ENCODE measurements at places on chromosomes 11 and 22.

DNA sequence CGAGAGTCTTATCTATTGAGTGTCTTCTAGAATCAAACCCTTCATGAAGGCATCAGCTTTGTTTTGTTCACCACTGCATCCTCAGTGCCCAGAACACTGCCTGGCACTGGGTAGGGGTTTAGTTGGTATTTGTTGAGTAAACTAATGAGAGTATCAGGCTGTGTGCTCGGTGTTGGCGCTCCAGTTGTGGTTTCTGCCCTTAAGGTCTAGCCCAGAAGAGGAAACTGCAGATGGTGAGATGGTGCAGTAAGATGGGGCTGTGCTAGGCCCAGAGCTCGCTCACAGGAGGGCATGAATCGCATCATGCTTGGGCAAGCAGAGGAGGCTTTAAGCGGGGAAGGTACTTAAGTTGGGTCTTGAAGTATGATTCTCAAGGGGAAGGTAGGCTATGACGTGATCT, 97.2 kb downstream of the FBXO7 start:
- DNase-seq, result no peak

- peak; percentile 38 for DNase-seq
Measured at GRCh38 chr22:20131859-20132685, 468 bp downstream of the ZDHHC8 start.

GRCh38 chr11:12149672-12150225, 39.4 kb downstream of the MICAL2 start:
- DNase-seq, result no peak

- DNase-seq, result no peak
Measured at GRCh38 chr11:5242208-5242607, 7.4 kb downstream of the HBG1 start.

DNA sequence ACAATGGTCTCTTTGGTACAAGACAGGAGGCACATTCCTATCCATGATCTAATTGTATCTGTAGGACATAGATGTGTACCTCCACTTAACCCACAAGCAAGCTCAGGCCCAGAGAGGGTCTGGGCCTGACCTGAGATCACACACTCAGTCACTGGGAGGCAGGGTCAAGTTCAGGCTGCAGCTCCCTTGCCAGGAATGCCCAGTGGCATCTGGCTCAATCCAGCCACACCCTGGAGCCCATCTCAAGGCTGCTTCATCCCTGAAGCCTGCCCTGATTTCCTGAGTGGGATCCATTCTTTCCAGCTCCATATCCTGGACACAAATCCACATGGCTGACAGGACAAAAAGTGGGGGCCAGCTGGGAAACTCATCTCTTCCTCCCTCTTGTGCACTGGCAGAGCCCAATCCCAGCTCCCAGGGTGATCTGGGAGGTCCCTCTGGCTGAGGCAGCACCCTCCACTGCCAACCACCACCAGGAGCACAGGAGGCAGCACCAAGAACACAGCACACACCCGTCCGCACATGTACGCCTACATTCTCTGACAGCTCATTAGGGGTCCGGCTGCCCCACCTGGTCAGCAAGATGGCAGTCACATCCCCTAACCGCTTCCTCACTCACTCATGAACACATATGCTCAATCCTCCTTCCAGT, 39.2 kb upstream of the KLHL35 start:
- DNase-seq, result no peak

DNA sequence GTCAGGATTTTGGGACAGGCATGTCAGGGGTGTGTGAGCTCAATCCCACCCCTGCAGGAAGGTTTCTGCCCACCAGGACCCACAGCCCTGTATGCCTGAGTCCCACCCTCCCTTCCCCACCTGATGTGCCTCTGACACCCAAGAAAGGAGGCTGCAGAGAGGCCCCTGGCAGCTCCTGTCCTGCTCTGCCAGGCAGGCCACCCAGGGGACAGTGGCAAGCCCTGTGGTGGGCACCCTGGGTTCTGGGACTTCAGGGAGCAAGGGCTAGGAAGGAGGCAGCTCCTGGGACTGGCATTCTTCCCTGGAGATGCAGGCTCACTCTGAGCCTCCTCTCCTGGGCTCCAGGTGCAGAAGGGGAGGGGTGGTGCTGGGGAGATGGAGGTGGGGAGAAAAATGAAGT, 234.5 kb upstream of the B3GAT1 start:
- DNase-seq, result no peak

DNA sequence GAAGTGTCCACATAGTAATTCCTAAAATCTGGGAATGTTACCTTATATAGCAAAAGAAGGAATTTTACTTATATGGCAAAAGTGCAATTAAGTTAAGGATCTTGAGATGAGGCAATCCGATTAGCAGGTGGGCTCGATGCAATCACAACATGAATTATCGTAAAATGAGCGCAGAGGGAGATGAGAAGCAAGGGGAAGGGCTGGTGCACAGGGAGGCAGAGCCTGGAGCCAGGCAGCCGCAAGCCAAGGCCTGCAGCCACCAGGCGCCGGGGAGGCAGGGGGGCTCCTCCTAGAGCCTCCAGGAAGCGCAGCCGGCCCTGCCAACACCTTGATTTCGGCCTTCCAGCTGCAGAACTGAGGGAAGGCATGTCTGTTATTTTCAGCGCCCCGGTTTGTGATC, 85.7 kb downstream of the CELSR1 start:
- DNase-seq, result no peak

DNA sequence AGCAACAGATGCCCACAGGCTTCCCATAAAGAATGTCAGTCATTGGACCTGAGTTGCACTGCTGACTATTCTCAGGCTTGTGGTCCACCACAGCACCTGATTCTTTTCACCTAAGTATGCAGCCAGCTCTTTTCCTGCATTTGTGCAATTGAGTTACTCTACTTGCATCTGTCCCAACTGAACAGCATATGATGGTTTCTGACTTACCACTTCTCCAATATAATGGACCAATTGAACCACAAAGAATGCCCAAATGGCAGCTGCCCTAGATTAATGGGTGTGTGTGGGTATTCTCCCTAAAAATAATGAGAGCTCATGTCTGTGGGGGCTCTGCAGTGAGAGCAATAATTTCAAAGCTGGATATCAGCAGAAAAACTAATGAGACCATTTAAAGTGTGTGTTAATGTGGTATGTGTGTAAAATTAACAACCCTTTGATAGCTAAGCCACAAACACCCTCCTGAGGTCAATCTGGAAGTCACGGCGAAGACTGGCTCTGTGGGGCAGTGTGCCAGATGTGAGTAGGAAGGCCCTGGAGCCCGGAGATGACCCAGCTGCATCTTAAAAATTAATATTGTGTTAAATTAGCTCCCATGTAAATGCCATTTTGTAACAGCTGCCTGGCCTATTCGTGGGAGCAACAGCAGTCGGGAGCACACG, 43.8 kb downstream of the SC5D start:
- no peak for DNase-seq

GRCh38 chr11:27100534-27100933, 59.9 kb downstream of the BBOX1 start:
- DNase-seq, result no peak

DNA sequence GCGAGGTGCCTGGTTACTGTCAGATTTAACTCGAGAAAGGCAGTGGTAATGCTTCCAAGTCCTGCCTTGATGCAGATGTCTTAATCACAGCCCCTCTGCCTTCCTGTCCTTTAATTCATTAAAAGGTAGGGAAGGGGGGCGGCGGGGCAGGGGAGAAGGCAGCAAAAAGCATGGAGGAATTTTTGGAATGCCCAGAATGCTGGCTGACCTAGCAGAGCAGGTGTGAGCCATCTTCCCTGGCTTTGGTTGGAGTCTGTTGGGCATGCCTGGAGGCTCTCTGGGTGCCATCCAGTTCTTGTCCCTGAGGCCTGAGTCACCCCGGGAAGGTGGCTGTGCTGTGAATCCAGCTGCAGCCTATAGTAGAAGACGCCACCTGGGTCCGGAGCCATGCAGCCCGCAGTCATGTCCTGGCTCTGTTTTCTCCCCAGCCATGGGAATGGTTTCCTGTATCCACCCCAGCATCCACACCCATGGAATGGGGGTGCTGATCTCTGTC, 15.6 kb downstream of the KIAA1671 start:
- DNase-seq, result no peak

DNA sequence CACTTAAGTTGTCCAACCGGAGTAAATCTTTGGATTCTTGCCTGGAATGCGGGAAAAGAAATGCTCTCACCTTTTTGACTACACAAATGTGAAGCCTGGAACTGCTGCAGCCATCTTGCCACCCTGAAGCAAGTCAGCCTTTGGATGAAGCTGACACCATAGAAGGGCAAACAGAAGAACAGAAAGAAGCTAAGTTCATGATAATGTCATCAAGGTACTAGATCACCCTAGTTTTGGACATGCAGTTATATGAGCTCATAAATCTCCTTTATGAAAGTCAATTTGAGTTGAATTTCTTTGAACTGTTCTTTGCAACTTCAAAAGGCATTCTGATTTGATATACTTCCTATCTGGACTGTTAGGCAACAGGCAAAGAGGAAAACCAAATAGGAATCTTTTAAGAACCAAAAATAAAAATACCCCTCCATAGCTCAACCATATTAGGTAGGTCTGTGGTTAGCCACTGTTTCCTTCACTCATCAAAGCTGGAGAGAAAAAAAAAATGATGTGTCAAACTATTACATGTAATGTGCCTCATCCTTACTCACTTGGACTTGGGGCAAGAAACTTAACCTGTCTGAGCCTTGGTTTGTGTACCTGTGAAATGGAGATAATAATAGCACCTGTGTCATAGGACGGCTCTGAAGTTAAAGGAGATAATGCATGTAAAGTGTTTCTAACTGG, 91.9 kb downstream of the WT1 start:
- no peak for DNase-seq

GRCh38 chr22:42635531-42635930, 4.9 kb downstream of the ATP5MGL start:
- DNase-seq, result no peak

GRCh38 chr11:31445621-31446020, 63.8 kb downstream of the IMMP1L start:
- no peak for DNase-seq

- DNase-seq, result no peak
Measured at GRCh38 chr11:71281204-71281603, 28.8 kb upstream of the SHANK2 start.

DNA sequence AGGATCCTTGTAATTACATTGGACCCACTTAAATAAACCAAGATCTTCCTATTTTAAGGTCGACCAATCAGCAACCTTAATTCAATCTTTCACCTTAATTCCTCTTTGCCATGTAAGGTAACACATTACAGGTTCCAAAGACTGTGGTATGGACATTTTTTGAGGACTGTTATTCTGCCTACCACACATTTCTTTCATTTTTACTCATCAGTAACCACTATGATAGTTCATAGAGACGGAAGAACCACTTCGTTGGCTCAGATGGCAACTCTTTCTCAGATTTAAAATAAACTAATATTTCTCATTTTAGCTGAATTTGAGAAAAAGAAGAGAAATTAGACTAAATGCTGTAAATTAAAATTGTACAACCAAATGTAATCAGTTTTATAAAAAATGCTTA, 96.3 kb downstream of the PAX6 start:
- DNase-seq, result no peak

GRCh38 chr11:108562746-108563581, 30.6 kb downstream of the EXPH5 start:
- DNase-seq, result no peak

GRCh38 chr22:38504731-38505540, 1.2 kb downstream of the DDX17 start:
- peak; percentile 52 for DNase-seq

GRCh38 chr11:83835423-83835822, 549.3 kb upstream of the CCDC90B start:
- no peak for DNase-seq

- DNase-seq, result no peak
Measured at GRCh38 chr11:3170044-3170755, 5.1 kb upstream of the OSBPL5 start.

DNA sequence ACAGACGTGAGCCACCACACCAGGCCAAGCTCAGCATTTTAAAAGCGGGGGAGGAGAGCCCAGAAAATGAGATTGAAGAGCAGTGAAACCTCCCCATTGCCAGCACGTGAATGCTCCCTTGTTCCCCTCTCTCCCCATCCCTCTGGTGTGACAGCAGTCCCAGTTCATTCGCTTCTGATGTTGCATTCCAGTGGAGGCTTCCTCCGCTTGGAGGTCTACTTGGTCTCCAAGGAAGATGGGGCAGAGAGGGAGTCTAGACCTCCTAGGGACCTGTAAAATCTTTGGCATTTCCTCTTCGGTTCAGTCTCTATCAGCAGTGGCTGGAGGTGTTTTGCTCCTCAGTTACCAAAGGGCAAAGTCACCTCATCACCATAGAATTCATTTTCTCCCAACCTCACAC, 30.2 kb upstream of the EP300 start:
- DNase-seq, result no peak

- no peak for DNase-seq
Measured at GRCh38 chr11:28981381-28981780, 873.2 kb downstream of the METTL15 start.

- DNase-seq, result no peak
Measured at GRCh38 chr11:27279460-27279859, 83.6 kb downstream of the CCDC34 start.

DNA sequence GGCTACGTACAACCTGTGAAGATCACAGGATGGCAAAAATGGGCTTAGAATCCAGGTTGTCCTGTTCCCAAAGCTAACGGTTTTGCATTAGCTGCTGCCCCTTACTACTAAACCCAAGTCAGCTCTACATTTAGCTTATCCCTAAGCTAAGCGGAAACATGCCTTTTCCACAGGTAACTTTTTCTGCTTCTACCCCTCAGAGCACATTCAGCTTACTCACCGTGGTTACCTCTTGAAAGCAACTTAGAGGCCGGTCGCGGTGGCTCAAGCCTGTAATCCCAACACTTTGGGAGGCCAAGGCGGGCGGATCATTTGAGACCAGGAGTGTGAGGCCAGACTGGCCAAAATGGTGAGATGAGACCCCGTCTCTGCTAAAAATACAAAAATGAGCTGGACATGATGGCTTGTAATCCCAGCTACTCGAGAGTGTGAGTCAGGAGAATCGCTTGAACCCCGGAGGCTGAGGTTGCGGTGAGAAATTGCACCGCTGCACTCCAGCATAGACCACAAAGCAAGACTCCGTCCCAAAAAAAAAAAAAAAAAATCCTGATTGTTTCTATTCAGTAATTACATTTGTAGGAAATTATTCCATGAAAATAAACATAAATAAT, 790 bp upstream of the TMEM41B start:
- no peak for DNase-seq

DNA sequence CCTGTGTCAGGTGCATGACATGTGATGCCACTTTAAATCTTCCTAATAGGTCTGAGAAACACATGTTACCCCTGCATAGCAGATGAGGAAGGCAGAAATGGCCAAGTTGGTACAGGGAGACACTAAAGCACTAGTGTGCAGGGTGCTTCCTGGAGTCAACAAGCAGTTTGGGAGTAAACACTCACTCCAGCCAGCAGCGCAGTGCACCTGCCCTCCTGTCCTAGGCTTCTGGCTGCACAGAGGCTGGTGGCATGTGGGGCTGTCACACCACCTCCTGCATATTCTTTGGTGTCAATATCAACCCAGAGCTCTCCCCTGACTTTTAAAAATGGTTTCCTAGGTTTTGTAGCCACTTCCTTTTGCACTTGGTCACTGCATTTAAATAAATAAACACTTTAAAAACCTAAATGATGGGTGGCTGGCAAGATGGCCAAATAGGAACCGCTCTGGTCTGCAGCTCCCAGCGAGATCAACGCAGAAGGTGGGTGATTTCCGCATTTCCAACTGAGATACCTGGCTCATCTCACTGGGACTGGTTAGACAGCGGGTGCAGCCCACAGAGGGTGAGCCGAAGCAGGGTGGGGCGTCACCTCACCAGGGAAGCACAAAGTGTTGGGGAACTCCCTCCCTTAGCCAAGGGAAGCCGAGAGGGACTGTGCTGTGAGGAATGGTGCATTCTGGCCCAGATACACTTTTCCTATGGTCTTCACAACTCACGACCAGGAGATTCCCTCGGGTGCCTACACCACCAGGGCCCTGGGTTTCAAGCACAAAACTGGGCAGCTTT, 33.5 kb downstream of the GAB4 start:
- DNase-seq, result no peak

- no peak for DNase-seq
Measured at GRCh38 chr22:44444341-44445306, 53.4 kb downstream of the RTL6 start.
